ENCODE measurements at places on chromosomes 7 and 10.

- DNase-seq: no peak
Measured at GRCh38 chr10:36383349-36383748, 741.3 kb upstream of the FZD8 start.

DNA sequence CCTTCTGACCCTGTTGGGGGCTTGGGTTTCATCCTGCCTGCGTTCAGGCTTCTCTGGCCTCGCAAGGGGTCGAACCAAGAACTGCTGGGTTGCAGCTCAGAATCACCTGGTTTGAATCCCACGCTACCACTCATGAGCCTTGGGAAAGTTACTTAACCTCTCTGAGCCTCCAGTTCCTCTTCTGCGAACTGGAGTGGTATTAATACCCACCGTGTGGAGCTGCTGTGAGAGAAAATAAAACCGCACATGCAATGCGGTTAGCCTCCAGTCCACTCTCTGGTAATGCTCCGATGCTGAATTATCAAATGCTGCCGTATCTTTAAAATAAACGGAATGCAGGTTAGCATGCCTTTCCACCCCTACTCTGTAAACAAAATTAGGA, 171.9 kb downstream of the ARHGAP12 start:
- no peak for DNase-seq

DNA sequence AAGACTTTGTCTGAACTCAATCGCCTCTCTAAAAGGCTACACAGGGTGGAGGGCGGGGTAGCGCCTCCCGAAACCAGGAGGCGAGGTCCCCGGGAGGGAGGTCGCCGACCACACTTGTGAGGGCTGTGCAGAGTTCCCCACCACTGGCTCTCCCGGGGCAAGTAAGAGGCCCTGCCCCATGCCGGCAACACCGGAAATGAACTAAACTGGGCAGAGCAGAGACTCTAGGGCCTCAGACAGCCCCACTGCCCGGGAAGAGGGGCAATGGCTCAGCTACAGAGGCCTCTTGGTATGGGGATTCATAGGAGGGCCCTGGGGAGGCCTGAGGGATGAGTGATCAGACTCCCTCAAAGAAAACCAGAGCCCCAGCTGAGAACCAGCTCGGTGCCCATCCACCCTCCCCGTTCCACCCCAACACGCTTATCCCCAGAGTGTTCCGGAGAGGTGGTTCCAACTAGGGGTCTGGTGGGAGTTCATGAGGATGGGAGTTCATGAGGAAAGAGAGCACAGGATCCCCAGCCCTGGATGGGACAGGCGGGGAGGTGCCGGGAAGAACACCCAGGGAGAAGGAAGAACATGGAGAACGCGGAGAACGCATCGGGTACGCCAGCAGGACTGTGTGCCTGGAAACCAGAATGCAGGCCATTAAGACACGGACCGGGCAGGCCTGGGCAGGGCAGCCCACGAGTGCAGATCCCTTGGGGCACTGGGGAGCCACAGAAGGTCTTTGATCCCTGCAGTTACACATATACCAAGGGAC, 89.4 kb upstream of the MYL10 start:
- no peak for DNase-seq

- no peak for DNase-seq
Measured at GRCh38 chr10:3529691-3530090, 255.3 kb downstream of the KLF6 start.

DNA sequence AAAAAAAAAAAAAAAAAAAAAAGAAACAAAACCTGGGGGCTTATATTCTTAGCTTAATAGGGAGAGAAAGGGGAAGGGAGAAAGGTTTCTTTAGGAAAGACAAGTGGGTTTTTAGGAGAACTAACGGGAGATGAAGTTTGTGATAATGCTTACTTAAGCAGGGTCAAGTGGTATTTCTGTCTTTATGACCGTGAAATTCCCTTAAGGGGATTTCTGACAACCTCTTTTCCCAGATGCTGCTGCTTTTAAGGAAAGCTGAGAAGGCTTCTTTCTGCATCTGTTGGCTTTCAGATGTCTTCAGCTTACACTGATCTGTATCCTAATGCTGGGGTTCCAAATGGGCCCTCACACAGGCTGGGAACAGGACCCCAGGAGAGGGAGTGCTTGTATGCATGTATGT, 42.6 kb downstream of the ADAMTS14 start:
- DNase-seq: no peak

- DNase-seq: no peak
Measured at GRCh38 chr10:132562177-132562915, 24.8 kb downstream of the INPP5A start.

DNA sequence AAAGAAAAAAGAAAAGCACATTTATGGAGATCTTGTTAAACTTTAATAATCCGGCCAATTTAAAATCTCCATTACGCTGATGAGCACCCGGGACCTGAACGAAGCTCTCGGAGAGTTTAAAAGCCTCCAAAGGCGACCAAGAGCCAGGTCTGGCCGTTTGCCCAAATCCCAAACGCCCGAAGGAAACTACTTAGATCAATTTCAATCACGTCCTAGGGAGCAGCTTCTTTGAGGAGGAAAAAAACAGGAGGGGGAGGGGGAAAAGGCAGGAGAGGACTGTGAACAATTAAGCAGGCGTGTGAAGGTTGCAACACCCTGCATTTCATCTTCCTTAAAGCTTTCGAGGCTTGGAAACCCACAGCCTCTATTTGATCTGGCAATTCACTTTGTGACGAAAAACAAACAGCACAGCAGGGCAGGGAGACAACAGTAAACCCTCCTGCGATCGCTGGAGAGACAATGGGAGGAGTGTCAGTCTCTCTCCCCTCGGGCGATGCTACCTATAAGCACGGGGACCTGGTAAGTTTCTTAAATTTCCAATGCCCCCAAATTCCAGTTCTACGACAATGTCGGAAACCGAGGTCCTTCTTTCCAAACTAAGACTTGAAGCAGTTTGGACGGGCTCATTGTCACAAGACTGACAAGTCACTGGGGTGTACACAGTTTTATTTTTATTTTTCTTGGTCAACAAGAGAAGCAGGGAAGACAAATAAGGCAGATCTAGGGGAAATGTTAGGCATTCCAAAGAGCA, 1.2 kb downstream of the KLF6 start:
- no peak for DNase-seq

- no peak for DNase-seq
Measured at GRCh38 chr7:23938215-23938614, 228.2 kb downstream of the STK31 start.

GRCh38 chr10:79128923-79129305, 60.1 kb downstream of the ZMIZ1 start:
- no peak for DNase-seq

GRCh38 chr7:135645296-135645904, 16.9 kb upstream of the STMP1 start:
- peak; percentile 0 for DNase-seq

- no peak for DNase-seq
Measured at GRCh38 chr7:106006906-106007305, 43.8 kb downstream of the CDHR3 start.

DNA sequence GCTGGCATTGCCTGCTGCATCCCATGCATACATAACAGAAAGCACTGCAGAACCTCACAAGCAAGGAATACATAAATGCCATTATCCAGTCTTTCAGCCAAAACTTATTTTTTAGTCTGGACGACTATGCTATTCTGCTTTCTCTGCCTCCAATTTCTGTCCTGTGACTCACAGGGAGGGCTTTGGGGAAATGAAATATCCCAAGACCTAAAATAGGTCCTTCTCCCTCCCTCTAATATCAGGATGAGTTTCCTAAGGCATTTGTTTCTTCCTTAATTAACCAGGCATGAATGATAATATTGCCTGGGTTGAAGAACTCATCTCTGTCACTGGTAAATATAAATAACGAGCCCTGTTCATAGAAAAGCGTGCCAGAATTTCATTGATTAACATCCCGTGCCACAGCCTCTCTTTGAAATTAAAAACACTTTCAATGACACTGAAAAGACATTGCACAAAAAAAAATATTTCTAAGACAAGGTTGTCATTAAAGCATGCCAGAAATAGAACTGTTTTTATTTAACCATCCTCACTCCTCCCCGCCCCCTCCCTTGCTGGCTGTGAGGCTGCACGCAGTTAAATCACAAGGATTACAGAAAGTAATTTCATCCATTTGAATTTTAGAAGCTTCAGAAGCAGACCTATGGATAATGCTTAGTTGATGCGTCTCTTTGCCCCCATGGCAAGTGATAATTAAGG, 103.0 kb upstream of the ANKRD1 start:
- no peak for DNase-seq

- no peak for DNase-seq
Measured at GRCh38 chr10:6296828-6297251, 94.1 kb downstream of the PFKFB3 start.

DNA sequence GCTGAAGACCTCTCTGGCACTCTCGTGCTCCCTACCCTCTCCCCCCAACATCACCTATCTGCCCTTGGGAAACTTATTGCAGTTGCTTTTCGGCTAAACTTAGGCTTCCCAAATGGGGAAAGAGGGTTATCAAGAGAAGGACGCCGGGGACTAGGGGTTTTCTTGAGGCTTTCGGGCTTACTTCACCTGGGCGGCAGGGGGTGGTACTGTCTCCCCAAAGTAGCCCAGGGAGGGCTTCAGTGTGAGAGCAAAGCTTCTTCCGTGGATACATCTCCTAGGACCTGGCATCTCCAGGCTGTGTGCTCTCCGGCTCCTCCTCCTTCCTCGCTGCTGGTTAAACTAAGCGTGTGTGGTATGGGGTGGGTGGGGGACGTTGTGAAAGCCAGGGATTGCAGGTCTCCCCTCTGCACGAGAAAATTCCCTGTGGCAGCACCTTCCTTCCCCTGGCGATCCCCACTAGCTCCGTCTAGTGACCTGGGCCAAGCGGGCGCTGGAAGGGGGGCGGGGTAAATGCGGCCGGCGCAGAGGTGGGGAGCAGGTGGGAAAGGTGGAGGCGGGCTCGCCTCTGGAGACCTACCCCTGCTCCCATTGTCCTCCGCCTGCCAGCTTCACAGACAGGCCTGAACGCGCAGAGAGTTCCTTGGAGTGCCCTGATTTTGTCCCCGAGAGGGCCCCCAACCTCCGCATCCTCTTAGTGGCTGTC, 1.1 kb downstream of the PLXDC2 start:
- DNase-seq: no peak

- DNase-seq: no peak
Measured at GRCh38 chr10:819326-819725, 112.2 kb downstream of the LARP4B start.

DNA sequence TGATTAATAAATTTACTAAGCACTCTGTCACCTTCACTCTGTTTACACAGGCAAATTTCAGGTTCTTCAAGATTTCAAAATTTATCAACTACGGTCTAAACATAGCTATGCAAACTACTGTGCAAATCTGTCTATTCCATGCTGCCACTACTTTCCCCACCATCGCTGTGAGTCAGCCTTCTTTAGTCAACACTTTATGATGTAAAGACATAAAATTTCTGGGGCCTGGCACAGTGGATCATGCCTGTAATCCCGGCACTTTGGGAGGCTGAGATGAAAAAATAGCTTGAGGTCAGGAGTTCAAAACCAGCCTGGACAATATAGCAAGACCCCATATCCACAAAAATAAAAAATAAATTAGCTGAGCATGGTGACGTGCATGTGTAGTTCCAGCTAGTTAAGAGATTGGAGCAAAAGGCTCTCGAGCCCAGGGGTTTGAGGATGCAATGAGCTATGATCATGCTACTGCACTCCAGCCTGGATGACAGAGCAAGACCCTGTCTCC, 42.6 kb downstream of the CNOT4 start:
- no peak for DNase-seq

DNA sequence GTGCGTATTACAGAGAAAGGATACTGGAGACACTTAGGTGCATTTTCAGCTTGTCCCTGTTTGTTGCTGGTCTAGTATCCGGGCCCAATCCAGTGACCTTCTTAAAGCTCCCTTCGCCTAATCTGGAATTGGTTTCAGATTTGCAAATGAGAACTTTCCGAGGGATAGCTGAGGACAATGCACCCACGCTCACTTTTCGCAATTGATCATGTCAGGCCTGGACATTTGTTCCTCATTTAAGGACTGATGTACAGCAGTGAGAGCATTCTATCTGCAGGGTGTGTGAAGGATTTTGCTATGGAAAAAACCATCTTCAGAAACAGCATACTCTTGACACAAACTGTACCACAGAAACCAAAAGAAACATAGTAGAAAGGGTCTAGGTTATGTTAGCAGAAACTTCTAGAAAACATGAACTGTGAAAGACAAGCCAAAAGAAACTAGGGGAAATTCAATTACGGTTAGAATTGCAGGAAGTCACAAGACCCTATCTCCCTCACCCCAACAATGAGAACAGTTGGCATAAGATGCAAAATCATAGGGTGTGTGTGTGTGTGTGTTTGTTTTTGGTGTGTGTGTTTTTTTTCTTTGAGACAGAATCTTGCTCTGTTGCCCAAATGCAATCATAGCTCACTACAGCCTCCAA, 331.1 kb downstream of the CALN1 start:
- DNase-seq: no peak

DNA sequence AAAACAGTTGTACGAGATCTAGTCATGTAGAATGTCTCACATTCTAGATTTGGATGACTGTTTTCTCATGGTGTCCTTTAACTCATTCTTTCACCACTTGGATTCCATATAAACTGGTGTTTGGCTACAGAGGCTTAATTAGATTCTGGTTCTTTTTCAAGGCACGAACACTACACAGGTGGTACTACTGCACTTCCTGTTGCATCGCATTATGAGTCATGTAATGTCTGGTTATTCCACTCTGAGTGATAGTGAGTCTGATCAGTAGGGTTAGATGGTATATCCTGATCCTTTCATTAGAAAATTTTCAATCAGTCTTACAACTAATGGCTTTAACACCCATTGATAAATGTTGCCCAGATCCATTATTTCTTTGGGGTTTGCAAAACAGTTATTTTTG, 11.2 kb upstream of the AKAP9 start:
- DNase-seq: no peak

DNA sequence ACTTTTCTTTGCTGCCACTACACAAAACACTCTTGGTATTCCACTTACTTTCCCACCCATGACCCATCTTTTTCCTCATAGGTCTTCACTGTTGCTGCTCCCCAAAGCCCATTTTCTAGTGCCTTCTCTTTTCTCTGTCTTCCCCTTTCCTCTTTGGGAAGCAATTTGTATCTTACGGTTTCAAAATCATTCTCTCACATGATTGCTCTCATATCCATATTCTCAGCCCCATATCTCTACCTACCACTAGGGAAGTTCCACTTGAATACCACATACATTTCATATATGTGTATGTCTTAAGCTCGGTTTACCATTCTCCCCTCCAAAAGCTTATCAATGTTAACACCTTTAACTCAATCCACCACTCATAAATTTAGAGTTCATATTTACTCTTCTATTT, 3.2 kb upstream of the UBE2D1 start:
- no peak for DNase-seq

Measured in cerebellar nuclear complex (tissue), 1 donor.